ENCODE measurements at places on chromosomes 2 and 18. TPM values are rescaled to one million over a fixed set of nuclear protein-coding genes. Genes with fewer than 3 reads are reported as not detected.

DNA sequence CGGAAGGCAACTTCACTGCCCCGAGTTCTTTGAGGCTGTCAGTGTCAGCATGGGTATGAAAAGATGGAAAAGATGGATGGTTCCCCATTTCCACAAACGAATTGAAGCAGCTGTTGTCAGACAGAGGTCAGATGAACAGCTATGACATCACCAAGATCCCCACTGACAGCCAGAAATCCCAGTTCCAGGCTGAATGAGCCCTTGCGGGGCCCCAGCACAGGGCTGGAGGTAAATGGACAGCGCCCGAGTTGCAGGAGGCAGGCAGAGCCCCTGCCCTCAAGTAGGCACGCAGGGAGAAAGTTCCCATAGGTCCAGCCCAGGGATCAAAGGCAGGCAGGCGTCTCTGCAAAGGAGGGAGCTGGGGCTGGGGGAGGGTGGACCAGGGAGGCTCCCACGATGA is 169.5 kb upstream of the AGAP1 start:
- DNase-seq: no peak

GRCh38 chr2:102606353-102606752 is 13.0 kb upstream of the SLC9A2 start:
- no peak for DNase-seq

DNA sequence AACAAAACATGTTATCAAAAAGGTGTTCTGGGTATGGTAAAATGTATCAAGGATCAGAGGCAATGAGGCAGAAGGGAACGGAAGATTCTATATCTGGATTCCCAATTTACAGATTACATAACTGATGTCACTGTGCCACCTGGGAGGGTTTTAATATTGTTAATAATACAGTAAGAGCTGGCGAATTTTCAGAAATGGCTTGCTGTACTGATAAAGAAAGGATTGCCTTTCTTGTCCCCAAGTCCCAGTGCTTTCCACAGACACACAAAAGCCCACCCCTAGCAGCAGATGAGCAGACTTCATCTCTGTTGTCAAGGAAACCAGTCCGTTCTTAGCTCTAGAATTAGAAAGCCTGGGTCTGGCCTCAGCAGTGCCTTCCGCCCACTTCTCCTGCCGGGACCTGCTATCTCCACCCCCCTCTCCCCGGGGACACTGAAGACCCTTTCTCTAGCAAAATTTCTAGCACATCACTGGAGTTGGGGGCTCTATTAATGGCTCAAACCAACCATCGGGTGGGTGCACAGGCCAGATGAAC is 34.3 kb downstream of the ADD2 start:
- no peak for DNase-seq

DNA sequence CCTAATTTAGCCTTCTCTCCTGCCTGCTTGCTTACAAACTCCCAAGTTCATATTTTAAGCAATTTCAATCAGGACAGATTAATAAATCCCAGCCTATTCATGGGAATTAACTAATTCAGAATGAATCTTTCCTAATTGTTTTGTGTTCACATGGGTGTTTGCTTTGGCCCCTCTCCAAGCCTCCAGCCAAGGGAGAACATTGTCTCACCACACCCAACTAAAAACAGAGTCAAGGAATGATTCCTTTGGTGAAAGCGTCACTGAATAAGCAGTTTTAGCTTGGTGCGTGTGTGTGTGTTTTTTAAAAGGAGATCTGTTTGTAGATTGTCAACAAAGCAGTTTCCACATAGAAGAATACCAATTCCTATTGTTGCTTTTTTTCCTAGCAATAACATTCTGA is 43.0 kb upstream of the DSG1 start:
- no peak for DNase-seq

GRCh38 chr18:30775629-30776028 is 266.9 kb downstream of the DSC3 start:
- DNase-seq: no peak

GRCh38 chr18:29779096-29779495 is 1263.4 kb downstream of the DSC3 start:
- DNase-seq: no peak

GRCh38 chr2:32061973-32062861 is 1.1 kb upstream of the SPAST start:
- no peak for DNase-seq

DNA sequence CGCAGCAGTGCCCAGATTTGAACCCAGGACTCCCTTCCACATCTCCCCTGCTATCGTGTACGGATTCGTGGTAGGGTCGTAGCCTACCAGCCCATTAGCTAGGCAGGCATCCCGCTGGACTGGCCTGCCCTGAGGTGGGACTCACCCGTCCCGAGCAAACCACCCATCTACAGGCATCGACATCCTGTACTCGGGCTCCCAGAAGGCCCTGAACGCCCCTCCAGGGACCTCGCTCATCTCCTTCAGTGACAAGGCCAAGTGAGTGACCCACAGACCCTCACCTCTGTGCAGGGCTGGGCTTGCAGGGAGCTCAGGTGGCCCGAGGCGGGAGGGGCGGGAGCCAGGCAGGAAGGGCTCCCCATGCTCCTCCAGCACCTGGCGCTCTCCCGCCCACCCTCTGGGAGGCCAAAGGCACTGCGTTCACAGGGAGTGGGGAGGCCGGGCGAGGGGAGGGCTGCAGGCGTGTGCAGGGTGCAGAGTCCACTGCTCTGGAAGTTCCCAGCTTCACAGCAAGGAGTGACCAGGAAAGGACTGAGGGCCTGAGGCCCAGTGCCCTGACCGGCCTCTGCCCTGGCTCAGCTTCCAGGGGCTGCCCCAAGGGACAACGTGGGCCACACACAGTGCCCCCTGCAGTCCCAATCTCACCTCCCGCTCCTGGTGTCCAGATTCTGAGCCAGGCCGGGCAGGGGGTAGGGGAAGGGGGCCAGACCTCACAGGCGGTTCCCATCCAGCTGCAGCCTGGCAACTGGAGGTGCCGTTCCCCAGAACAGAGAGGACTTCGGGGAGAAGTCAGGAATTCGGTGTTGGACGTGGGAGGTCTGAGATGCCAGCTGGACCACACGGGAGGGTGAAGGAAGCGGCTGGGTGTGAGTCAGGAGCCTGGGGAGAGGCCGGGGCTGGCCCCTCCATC is 5.4 kb downstream of the AGXT start:
- DNase-seq: no peak

- no peak for DNase-seq
These were observed 240.8 kb downstream of the FAM210A start for GRCh38 chr18:13485604-13486003.

GRCh38 chr18:29076645-29077044 is 899.7 kb upstream of the CDH2 start:
- DNase-seq: no peak

- no peak for DNase-seq
These were observed 16.7 kb downstream of the ARHGEF4 start for GRCh38 chr2:130853391-130853790.

DNA sequence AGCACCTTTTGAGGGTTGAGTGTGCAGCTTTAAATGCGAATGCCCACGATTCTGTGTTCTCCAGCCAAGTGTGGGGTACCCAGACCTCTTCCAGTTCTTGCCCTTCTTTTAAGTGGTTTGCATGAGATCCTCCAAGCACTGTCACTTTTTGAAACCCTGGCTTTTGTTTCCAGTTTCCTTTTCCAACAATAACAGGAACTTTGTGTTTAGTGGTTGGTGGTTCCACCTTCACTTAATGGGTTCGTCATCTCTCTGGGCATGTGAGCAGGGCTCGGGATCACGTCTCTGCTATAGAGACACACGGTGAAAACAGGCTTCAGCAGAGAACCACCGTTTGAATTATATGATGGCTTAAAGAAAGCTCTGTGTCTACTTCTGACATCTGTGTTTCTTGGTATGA is 197.6 kb downstream of the LDLRAD4 start:
- DNase-seq: no peak

GRCh38 chr18:24627644-24628315 is 167.3 kb downstream of the HRH4 start:
- DNase-seq: no peak

ICOS gene
- polyA plus RNA-seq: 0.15 TPM

MAP3K19 gene
- 2.9 TPM for polyA plus RNA-seq

SLC5A7 gene
- polyA plus RNA-seq: 0.16 TPM

TDRD15 gene
- not detected for polyA plus RNA-seq

PLB1 gene
- polyA plus RNA-seq: 1.4 TPM

FBXO48 gene
- 2.9 TPM for polyA plus RNA-seq

SMYD1 gene
- polyA plus RNA-seq: 0.41 TPM

CTIF gene
- polyA plus RNA-seq: 35.6 TPM

All from right lung (tissue), 10 donors.